Activated naive CD8-positive, alpha-beta T cell treated with anti-CD3 and anti-CD28 coated beads, Interleukin-2, amount 10 ng/mL, durations not matched to agents 7 days and 5 days (primary cell): ENCODE measurements at places on chromosomes 12 and 14. TPM values are rescaled to one million over a fixed set of nuclear protein-coding genes. Genes with fewer than 3 reads are reported as not detected.

PLEK2 gene
- total RNA-seq: 0.85 TPM

DNA sequence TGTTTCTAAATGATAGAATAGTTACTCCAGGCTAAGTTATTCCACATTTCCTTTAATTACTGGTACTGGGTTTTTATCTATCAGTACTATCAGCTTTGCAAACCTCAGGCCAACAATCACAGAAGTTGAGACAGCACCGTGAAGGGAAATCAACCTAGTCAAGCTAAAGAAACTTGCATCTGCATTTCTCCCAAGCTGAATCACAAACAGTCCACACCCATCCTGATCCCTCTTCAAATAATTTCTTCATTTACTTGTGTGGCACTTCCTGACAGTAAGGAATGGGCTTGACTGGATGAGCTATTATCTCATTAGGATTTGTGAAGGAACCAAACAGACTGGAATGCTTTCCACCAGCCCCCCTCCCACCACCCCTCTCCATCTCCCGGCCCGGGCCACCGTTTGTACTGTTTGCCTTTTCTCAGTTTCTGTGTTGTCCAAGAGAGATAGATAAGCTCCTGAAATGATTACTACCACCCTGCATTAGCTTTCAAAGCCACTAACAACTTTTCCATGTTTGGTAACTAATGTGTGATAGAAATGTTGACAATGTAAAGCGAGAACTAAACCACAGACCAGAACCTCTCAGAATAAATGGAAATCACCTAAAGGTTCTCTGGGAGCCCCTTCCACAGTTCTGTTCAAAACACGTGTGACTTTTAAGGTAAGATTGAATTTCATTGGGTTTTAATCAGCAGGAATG, 236.3 kb downstream of the SLC25A21 start:
- DNase-seq: no peak

GRCh38 chr12:94269316-94269999, 121.1 kb downstream of the PLXNC1 start:
- no peak for DNase-seq

DNA sequence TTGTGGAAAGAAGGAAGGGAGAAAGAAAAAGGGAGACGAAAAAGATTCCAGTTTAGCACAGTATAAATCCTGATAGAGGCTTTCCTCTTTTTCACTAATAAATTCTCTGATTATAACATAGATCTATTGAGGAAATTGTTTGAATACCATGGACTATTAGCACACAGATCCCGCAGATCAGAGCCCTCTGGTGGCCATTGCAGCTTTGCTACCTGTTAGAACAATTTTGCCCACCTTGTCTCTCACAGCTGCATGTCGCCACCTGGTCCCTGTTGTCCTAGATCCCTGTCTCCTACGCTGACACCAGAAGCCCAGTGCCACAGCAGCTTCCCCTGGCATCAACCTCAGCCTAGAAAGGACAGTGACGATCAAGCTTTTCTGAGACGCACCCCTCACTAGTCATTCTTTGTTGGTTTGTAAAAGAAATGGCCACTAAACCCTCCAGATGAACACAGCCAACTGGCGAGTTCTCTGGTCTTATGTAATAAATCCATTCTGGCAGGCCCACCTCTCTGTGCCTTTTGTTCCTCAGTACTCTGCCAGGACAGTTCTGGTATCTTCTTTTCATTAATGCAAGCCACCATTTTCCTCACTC, 9.9 kb downstream of the GPHB5 start:
- DNase-seq: no peak

DNA sequence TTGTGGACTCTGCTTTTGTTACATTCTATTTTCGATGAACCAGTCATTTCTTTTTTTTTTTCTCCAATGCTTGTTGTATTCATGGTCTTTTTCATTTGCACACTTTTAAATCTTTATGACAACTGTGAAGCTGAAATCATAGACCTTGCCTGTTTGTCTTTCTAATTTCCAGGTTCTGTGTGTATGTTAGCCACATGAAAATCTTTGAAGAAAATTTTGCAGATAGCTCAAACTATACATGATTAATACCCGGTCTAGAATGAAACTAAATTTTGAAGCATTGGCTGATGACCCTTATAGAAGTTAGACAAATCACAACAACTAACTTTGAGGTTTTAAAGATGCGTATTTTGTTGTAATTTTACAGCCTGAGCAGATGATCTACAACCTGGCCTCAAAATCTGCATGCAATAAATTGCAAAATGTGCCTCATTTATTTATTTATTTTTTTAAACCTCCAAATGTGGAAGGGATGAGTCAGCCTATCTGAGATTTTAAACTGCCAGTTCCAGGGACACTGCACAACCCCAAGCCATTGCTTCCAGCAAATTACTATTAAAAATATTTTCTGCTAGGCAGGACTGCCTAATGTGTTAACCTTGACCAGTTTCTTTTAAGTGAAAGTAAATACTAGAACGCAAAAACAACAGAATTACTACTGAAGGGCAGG, 96.3 kb upstream of the NAV3 start:
- no peak for DNase-seq

GRCh38 chr14:97620066-97620465, 822.9 kb downstream of the VRK1 start:
- DNase-seq: no peak

- DNase-seq: no peak
Observed at GRCh38 chr12:19561411-19561961, 122.2 kb downstream of the AEBP2 start.
